ENCODE measurements at places on chromosomes 16 and 17.

GRCh38 chr17:37791447-37792399 lies 46.9 kb upstream of the HNF1B start:
- DNase-seq, result no peak

GRCh38 chr17:73492821-73493814 lies 151.1 kb downstream of the SDK2 start:
- DNase-seq, result no peak

- DNase-seq, result no peak
These were observed 22.2 kb downstream of the SRCAP start for GRCh38 chr16:30721167-30721566.

GRCh38 chr17:50426814-50427787 lies 1.1 kb downstream of the ACSF2 start:
- DNase-seq, result peak; percentile 80

- DNase-seq, result no peak
These were observed 395.5 kb downstream of the TMEM114 start for GRCh38 chr16:8194794-8195193.

DNA sequence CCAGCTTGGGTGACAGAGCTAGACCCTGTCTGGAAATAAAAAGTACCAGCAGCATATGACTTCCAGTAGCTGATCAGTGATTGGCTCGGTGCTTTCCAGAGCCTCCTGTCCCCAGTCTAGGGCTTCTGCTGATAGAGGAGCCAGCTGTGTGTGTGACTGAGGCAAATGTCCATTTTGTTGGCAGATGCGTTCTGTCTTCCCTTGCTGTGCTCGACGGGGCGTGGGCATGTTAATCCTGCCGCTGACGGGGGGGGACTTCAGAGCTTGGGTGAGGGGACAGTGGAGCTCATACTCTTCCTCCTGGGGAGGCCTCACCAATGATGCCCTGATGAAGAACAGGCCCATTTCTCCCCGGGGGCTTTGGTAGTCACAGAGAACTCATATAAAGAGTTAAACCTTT lies 14.6 kb downstream of the KCTD2 start:
- no peak for DNase-seq

Data from thyroid gland (tissue), 4 donors.